ENCODE measurements at places on chromosomes 2 and 18.

- no peak for DNase-seq
Observed at GRCh38 chr2:72115110-72116080, 32.3 kb downstream of the CYP26B1 start.

- no peak for DNase-seq
Observed at GRCh38 chr2:215171151-215171550, 32.7 kb upstream of the ABCA12 start.

GRCh38 chr2:112321375-112322320 is 46.3 kb downstream of the ZC3H6 start:
- DNase-seq, result no peak

GRCh38 chr2:215900203-215900611 is 113.1 kb downstream of the MREG start:
- DNase-seq, result no peak

DNA sequence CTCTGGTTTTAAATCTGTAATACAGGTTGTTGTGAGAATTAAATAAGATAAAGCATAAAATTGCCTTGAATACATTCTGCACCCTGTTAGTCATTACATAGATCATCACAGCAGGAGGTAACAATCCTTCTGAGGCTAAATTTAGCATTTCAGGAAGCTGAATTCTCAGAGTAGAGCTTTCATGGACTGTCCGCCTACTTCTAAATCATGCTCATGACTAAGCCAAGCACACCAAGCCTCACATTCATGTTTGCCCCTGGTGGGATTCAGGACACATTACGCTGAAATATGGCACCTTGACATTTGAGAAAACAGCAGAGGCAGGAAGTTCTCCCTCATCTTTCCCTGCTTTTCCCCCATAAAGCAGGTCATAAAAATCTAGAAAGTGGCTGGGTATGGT is 16.6 kb upstream of the PIK3C3 start:
- no peak for DNase-seq

DNA sequence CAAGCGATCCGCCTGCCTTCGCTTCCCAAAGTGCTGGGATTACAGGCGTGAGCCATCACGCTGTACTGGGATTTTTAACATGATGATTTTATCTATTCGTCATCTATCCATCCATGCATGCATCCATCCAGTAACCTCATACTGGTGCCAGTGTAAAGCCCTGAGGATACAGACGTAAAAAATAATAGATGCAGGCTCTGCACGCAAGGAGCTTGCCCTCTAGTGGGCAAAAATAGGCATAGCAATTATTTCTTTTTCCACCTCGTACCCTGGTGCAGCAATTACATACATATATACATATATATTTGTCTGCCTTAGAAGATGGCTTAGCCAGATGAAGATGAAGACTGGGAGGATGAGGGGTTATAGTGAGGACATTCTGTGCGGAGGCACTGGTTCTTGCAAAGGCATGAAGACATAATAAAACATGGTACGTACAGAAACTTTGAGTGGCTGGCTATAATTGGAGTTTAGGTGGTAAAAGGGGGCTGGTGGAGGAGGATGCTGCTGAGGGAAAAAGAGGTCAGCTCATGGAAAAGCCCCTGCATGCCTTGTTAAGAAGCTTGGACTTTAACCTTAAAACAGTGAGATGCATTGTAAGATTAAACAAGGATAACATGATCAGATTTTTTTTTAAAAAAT is 19.6 kb upstream of the RPIA start:
- DNase-seq, result peak; percentile 39

- no peak for DNase-seq
Observed at GRCh38 chr18:26008096-26008495, 82.3 kb downstream of the SS18 start.

- DNase-seq, result peak; percentile 75
Observed at GRCh38 chr18:3526421-3527354, 76.7 kb downstream of the TGIF1 start.

DNA sequence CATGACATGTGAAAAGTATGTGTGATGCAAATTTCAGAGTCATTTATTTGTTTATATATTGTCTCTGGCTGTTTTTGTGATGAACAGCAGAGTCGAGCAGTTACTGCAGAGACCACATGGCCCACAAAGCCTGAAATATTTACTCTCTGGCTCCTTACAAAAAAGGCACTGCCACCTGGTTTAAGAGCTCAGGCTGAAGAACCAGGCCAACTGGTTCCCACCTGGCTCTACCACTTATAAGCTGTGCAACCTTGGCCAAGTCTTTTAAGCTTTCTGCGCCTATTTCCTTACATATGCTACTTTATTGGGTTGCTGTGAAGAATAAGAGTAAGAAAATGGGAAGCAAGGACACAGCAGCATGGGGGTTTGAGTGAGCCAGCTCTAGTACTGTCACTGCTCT is 207.6 kb downstream of the L3MBTL4 start:
- DNase-seq, result no peak
